Epithelial cell of prostate (primary cell): ENCODE measurements at places on chromosomes 16 and 17.

DNA sequence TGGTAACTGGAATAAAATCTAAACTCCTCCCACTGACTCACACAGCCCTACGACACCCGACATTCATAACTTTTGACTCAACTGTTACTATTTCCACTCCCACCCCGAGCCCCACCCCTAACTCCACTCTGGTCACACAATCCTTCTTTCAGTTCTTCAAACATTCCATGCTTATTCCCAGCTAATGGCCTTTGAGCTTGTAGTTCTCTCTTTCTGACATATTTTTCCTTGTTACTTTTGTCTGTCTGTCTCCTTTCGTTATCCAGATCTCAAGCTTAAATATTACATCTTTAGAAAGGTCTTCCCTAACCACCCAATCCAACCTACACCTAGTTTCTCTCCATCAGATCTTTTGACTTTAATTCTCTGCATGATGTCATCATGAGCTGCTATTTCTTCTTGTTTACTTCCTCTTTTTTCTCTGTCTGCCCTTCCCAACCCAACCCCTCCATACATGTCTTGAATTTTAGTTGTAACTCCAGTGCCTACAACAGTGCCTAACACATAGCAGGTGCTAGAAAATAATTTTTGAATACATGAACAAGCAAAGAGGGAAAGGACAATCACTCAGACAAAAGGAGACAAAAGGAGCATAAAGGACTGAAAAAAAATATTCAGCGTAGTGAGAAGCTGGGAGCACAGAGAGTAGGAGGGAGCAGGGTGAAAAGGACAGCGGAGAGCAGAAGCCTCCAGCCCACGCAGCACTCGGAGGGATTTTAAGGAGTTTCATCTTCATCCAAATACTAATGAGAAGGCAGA lies 65.2 kb upstream of the SMIM36 start:
- peak; percentile 22 for DNase-seq

DNA sequence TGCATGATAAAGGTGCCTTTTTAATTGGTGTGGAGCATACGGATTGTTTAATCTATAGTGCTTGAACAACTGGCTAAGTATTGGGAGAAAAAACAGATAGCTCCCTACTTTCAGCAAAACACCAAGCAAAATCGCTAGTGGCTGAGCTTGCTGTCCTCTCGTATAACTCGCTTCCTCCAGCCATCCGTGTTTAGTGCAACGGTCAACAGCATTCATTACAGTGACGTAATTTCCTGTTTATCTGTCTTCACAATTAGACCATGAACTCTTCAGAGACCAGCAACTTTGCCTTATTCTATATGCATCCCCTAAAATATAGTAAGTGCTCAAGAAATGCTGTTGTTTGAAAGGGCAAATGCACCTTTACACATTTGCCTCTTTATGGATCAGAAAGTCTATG lies 511.9 kb downstream of the HAPSTR1 start:
- DNase-seq: no peak

- DNase-seq: no peak
Measured at GRCh38 chr16:31471875-31472708, at the start of gene TGFB1I1. TGFB1I1 (plus strand) TSS chr16:31472152; CDS start chr16:31472189, 37 bp downstream.

DNA sequence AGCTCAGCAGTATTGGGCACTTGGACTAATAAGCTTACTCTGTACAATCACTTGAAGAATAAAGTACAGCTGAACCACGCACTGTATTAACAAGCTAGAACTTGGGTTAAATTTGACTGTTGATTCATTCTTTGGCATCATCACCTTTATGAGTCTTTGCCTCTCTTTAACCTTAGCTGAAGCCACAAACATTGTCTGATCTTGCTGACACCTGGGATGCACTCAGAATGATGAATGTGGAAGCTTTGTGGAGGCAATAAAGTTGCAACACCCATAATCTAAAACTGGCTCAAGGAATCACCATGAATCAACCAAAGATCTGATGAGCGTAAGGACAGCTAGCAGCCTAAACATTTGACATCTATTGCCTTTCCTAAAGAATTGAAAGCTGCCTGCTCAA lies 590.6 kb upstream of the SOX9 start:
- peak; percentile 96 for DNase-seq

DNA sequence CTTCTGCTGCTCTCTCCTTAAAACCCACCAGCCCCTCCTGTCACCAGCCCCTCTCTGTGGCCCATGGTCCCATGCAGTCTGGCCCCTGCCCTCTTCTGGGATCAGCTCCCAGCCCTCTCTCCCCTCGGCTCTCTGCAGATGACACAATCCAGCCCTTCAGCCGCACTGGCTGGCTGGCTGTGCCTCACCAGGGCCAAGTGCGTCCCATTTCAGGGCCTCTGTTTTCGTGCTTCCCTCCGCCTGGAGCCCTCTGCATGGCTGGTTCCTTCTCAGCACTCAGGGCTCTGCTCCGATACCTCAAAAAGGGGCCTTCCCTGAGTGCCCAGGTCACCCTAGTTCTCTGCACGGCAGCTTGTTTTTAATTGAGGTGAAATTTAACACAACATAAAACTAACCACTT lies 124.3 kb downstream of the SOCS1 start:
- no peak for DNase-seq

DNA sequence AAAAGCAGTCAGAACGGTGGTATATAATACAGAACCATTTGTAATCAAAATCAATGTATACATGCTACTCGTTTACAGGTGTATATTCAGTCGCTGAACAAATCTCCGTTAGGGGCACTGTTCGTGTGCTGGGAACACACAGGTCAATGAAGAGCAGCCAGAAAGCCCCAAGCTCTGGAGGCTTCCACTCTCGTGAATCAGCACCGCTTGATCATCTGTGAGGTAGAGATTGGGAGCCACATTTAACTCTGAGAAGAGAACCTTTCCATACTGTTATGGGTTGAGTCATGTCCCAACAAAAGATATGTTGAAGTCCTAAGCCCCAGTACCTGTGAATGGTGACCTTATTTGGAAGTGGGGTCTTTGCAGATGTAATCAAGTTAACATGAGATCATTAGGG lies 5.4 kb upstream of the CYTH1 start:
- DNase-seq: no peak

DNA sequence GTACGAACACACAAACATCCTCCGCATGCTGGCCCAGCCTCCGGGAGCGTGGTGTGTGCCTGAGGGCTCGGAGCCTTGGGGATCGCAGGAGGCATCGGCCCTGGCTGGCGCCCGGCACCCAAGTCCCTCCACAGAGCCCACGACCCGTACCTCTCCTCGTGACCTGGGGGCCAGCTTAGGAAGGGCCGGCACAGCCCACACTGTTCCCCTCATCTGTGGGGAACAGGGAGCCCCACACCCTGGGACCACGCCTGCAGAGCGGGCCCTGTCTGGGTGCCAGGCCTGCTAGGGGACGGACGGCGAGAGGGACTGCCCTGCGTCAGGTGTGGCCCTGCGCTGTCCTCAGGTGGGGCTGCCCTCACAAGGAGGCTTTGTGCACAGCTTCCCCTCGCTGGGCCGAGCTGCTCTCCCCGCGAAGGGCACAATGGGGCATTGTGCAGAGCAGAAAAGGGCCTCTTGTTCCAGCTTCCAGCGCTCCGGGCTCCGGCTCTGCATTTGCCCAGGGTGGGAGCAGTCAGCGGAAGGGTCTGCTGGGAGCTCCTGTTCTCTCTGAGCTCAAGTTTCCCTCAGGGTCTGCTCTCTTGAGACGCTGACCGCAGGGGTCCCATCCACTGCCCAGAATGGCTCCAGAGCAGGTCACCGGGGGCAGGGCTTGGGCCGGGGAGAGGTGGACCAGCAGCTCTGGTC lies 1.7 kb upstream of the LMF1 start:
- DNase-seq: no peak

GRCh38 chr16:69087161-69087581 lies 18.3 kb upstream of the HAS3 start:
- no peak for DNase-seq

DNA sequence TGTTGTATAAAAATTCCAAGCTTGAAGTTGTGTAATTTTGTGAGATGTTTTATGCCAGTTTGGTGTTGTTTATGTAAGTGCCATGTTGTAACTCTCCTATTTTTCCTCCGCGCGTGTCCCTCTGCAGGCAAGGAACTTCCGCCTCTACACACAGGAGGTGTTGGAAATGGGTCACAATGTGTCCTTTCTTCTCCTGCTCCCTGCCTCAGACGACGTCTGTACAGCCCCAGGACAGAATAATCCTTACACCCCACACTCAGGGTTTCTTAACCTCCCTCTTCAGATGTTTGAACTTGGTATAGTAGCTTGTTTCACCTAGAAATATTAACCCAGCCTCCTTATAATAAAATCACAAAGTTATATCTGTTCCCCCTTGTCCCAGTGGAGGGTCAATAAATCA lies 111.3 kb upstream of the NOG start:
- DNase-seq: no peak

- no peak for DNase-seq
Measured at GRCh38 chr17:45111850-45112249, 20.5 kb downstream of the PLCD3 start.

GRCh38 chr17:65193716-65194293 lies 56.6 kb downstream of the RGS9 start:
- DNase-seq: no peak

DNA sequence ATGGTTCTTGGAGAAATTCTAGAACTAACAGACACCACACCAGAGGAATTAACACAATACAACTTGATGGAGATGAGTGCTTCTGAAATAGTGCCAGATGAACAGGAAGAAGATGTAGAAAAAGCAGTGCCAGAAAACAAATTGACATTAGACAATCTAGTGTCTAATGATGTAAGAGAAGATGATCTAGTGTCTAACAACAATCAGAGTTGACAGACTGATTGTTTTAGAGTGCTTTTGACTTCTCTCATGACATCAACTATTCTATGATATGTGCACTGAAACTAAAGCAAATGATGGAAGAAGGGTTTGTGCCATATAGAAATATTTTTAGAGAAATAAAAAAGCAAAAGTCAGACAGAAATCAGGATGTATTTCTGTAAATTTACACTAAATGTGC lies 646.1 kb upstream of the KIF2B start:
- DNase-seq: no peak

DNA sequence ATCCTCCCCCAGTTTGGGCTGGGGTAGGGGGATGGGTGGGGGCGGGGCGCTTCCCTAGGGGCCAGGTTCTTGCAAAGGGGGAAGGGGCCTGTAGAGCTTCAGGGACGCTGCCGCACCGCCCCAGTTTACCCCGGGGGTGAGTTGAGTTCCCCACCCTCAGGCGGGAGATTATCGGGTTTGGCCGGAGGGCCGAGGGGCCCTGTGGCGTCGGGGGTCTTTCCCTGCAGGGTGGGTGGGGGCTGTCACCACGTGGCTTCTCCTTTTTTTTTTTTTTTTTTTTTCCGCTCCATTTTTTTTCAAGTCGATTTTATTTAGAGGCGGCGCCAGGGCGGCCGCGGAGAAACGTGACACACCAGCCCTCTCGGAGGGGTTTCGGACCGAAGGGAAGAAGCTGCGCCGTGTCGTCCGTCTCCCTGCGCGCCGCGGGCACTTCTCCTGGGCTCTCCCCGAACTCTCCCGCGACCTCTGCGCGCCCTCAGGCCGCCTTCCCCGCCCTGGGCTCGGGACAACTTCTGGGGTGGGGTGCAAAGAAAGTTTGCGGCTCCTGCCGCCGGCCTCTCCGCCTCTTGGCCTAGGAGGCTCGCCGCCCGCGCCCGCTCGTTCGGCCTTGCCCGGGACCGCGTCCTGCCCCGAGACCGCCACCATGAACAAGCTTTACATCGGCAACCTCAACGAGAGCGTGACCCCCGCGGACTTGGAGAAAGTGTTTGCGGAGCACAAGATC lies at the start of gene IGF2BP1:
TSS of gene IGF2BP1 (plus strand) at position 283 of the 724 bp plus-strand sequence. CDS start at position 644, 361 bp downstream.
- DNase-seq: no peak

GRCh38 chr17:66483906-66484305 lies 181.5 kb downstream of the PRKCA start:
- DNase-seq: no peak

DNA sequence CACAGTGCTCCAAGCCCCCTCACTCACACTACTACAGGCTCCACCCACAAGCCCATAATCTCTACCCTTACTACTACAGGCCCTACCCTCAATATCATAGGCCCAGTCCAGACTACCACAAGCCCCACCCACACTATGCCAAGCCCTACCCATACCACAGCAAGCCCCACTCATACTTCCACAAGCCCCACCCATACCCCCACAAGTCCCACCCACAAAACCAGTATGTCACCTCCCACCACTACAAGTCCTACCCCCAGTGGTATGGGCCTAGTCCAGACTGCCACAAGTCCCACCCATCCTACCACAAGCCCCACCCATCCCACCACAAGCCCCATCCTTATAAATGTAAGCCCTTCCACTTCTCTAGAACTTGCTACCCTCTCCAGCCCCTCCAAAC lies 13.8 kb downstream of the RIPOR1 start:
- no peak for DNase-seq

GRCh38 chr17:51598824-51599223 lies 338.5 kb downstream of the UTP18 start:
- no peak for DNase-seq

DNA sequence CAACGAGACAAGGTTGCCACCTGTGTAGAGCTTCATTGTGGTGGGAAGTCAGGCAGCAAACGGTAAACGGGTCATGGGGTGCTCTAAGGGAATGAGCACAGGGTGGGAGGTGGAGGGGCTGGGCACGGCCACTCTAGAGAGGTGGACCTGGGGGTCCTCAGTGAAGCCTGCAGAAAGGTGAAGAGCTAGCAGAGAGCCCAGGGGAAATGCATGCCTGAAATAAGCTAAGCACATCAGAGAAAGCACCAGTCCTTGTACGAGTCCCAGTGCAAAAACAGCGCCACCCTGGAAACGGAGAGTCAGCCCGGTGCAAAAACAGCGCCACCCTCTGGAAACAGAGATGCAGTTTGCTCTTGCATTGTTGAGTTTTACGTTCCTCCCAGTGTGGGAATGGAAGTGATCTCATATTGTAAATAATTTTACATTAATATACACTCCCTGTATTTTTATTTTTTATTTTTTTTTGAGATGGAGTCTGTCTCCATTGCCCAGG lies 65.0 kb downstream of the TBC1D16 start:
- no peak for DNase-seq

DNA sequence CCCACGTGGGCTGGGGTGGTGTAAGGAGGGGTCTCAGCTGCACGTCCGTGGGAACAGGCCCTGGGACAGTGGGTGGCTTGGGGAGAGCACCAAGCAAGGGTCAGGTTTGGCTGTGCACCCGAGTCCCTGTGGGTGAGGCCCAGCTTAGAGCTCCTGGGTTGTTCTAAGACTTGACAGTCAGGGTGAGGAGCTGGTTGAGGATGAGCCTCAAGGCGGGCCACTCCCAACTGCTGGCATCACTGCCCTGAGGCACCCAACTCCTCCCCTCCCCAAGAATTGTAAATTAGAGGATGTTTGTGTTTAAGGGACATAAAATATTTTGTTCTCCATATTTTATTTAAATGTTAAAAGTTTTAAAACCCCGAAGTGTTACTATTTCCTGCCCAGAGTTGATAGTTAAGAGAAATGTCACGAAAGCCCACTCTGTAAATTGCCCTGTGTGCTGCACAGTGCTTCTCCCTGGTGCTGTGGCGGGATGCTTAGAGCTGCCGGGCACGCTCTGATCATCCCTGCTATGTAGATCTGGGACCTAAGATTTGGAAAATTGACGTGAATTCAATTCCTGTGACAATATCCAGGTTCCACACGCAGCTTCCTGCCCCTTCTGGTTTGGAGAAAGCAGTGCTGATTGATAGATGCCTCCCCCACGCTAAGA lies 15.9 kb downstream of the ZC3H18 start:
- DNase-seq: no peak
